ENCODE measurements at places on chromosomes 4 and X.

GRCh38 chr4:119797238-119797894 lies 168.8 kb upstream of the PDE5A start:
- DNase-seq, result no peak

GRCh38 chrX:108167211-108167872 lies 75.8 kb downstream of the ATG4A start:
- DNase-seq, result no peak

DNA sequence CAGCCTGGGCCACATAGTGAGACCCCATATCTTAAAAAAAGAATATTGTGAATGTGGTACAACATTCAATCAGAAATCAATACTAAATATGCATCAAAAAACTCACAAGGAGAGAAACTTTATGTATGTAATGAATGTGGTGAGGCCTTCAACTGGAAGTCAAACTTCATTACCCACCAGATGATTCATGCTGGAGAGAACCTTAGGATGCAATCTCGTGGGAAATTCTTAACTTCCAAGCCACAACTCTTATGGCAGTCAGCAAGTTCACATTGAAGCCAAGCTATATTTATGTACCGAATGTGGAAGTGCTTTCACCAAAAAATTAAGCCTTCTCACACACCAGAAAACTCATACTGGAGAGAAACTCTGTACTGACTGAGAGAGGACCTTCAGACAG lies 84.5 kb upstream of the UXT start:
- DNase-seq, result no peak

DNA sequence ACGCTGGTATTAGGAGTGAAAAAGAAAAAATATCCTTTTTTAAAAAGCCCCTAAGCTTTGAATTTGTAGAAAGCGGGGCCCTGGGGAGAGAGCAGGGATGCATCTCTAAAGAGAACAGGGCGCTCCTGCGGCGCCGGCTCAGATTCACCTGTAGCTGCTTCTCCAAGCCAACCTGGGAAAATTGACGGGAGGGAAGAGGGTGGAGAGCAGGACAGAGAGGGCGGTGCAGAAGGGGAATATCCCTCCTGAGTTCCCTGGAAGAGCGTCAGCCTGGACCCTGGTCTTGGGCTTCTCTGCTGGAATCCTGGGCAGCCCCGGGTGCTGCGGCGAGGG lies 776 bp upstream of the SOWAHD start:
- DNase-seq, result no peak

GRCh38 chrX:21645431-21645830 lies 12.7 kb downstream of the KLHL34 start:
- DNase-seq, result no peak

DNA sequence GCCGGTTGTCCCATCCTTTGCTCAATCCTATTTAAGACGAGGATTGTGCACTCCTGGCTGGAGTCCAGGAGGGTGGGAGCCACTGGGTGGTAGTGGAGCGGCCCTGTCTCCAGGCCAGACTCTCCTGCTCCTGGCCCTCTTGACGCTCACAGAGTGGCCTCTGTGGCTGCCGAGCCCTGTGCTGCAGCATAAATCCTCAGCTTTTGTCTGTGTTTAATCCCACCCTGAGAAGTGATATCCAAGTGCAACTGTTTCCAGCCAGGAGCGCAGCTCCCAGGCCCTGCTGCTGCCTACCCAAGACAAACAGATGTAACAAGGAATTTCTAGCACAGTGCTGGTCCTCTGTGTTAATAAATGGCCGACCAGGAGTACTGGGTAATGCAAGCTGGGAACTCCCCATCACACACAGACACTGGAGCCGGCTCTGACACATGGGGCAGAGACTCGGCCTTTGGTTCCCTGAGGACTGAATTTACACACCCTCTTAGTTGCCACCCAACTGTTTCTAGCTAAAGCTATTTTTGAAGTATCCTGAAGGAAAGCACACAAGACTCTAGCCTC lies 85.3 kb downstream of the GATB start:
- DNase-seq, result no peak

- no peak for DNase-seq
Observed at GRCh38 chr4:108428923-108429322, 191.5 kb upstream of the RPL34 start.

- no peak for DNase-seq
Observed at GRCh38 chr4:6001680-6002491, 16.3 kb downstream of the C4orf50 start.

DNA sequence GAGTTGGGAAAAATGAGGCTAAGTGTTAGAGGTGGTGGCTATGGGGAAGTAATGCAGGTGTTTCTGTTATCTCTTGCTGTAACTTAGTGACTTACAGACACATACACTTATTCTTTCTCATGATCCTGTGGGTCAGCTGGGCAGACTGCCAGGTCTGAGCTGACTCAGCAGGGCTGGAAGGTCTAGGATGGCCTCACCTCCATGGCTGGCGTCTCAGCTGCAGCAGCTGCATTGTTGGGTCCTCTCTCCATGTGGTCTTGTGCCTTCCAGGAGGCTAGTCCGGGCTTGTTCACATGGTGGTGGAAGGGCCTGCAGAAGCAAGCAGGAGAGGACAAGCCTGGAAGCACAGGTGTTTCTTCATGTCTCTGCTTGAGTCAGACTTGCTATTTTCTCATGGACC lies 172.7 kb downstream of the NHS start:
- no peak for DNase-seq

- DNase-seq, result no peak
Observed at GRCh38 chr4:23922541-23923111, 32.8 kb upstream of the PPARGC1A start.

GRCh38 chr4:81445196-81445595 lies 26.5 kb downstream of the RASGEF1B start:
- DNase-seq, result no peak

GRCh38 chr4:83568062-83568461 lies 32.2 kb downstream of the GPAT3 start:
- DNase-seq, result no peak

- no peak for DNase-seq
Observed at GRCh38 chr4:107693132-107693531, 26.9 kb downstream of the PAPSS1 start.

DNA sequence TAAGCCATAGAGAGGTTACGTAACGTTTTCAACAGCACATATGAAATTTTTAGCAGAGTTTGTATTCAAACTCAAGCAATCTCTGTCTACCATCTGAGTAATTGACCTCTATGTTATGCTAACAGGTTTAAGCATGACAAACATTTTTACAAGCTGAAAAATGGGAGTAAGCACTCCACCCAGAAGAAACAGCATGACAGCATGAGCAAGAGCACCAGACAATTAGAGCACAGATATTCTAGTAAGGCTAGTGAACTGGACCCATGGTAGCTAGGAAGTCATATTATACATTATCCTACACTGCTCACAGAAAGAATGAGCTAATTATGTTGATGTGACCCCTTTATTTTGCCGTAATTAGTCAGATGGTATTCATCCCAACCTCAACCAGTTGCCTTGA lies 200.5 kb downstream of the PABPC4L start:
- DNase-seq, result no peak

- no peak for DNase-seq
Observed at GRCh38 chr4:94484818-94485217, 33.1 kb downstream of the PDLIM5 start.

DNA sequence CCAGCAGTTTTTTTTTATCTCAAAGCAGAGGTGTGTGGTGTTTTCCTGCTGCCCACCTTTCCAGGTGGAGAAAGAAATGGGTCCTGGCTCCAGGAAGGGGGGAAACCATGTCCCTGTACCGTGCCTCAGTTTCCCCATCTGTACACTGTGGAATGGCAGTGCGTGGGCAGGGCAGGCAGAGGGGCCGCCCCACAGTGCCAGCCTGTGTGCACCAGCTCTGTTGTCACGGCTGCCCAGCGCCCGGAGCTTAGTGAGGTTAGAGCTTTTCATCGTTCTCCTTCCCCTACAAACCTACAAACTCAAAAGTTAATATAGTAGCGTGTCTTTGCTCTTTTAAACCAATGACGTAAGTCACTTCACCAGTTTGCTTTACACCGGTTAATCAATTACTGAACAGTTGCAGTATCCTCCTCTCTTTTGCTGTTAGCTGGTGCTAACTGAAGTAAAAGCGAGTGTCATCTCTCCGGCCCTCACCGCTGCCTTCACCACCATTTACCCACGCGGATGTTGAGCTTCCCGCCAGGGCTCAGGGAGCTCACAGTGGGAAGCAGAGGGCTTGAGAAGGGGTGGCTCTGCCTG lies 114.8 kb upstream of the ADRA2C start:
- no peak for DNase-seq

DNA sequence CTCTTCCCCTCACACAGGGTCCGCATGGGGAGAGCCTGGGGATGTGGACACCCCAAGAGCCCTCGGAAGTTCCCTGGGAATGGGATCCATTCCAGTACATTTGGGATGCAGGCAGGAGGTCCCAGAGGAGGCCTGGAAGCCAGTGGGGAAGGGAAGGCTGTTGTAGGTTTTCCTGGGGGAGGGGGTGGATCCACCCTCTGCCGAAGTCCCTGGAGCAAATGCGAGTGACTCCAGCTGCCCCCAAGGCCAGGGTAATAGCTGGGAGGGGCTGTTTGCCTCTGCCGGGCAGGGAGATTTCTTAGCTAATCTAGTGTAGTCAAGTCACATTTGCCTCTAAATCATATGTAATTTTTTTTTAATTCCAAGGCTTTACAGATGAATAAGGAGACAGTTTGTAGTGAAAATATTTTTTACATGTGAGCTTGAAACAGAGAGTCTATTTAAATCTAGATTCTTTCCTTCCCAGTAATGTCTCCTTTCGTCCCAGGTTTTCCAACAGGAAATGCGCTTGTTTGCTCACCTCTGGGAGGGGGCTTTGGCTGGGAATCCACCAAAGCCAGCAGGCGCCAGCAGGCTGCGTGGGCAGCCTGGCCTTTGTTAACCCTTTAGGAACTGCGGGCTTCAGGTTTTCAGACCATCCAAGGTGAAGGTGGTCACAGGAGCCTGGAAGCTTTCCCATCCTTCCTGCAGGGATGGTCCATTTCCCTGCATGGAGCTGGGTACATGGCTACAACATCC lies 26.8 kb downstream of the SH3TC1 start:
- no peak for DNase-seq

DNA sequence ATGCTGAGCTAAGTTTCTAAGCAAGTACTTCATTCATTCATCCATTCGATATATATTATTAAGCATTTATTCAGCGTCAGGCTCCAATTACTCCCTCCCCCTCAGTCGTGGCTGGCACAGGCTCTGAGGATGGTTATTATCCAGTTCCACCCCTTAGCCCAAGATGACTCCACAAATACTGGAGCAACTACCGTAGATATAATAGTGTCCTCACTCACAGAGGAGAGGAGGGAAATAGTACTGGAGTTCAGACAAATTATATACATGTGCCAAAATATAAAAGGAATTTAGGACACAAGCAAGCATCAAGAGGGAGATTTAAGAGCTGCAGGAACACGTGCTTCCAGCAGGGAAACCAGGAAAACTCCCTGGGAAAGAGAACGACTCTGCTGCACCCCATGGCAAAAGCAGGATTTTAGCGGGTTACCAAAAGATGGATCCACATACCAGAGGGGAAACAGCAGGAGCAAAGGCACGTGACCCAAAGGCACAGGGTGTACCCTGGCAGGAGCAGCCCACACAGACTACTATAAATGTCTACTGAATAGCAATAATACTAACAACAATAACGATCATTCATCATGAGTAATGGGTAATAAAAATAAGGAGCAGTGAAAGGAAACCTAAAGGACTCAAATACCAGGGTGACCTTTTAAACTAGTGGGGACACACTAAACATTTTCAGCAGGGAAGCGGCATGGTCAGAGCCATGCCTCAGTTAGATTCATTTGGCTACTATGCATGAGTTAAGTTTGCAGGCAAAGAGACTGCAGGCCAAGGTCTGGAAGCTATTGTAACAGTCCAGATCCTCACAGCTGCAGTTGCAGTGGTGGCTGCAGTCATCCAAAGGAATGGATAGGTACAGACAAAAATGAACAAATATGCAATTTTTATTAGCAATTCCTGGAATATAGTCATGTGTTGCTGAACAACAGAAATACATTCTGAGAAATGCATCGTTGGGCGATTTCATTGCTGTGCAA lies 153.7 kb downstream of the APBB2 start:
- DNase-seq, result no peak

- no peak for DNase-seq
Observed at GRCh38 chr4:2255501-2256155, 6.3 kb downstream of the MXD4 start.

DNA sequence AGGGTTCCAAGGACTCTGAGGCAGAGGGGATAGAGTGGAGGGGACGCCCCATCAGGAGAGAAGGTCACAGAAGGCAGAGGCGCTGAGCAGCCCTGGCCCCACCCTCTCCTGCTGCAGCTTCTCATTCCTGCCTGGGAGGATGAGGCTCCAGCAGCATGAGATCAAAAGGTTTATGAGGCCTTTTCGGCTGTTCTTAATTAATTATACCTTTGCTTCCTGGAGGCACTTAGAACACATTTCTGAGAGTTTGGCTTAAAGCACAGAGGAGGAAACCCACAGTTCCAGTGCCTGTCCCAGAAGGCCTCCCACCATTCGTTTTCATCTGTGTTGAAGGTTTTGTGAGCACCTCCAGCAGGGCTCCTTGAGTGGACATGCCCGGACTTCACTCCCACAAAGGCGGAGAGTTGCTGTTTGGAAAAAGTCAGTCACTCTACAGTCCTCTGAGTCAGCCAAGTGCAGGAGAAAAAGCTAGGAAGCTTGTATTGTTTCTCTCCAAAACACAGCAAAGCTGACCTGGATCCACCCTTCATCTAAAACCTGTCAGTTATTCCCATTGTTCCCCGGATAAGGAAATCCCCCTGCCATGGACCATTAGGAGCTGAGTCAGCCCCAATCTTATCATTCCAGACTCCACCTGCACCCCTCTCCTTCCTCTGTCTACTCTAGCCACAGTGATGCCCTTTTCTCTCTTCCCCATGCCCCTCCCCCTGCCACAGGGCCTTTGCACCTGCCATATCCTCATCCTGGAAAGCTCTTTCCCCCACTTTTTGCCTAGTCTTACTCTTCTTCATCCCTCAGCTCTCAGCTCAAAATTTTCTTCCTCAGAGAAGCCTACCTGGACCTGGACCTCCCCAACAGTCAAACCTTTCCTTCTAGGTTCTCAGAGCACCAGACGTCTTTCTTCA lies 276.8 kb downstream of the FBXW7 start:
- no peak for DNase-seq

GRCh38 chrX:151609222-151609621 lies 45.7 kb downstream of the PASD1 start:
- DNase-seq, result no peak

GRCh38 chr4:95263960-95264359 lies 284.8 kb downstream of the UNC5C start:
- no peak for DNase-seq
